ENCODE measurements at places on chromosomes 6 and 20.
A peak's percentile ranks its signal among the peaks of the same experiment; 100 is the strongest.

GRCh38 chr6:43616725-43617472 is 12.2 kb downstream of the GTPBP2 start:
- DNase-seq: no peak

- DNase-seq: no peak
Measured at GRCh38 chr6:170243791-170244291, 47.0 kb downstream of the DLL1 start.

DNA sequence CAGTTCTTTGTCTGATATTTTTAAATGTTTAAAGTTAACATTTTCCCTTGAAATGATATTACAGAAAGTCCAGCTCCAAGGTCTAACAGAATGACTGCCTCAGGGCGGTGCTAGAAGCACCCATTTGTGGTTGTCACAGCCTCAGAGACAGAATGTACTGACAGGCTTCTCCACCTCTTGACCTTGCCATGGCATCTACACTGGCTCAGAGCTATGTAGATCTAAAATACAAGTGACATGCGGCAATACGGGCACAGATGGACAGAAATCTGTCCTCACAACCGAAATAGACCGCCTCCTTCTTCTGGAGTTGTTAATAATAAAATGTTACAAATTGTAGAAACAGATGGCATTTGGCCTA is 167.2 kb upstream of the THEMIS start:
- no peak for DNase-seq

DNA sequence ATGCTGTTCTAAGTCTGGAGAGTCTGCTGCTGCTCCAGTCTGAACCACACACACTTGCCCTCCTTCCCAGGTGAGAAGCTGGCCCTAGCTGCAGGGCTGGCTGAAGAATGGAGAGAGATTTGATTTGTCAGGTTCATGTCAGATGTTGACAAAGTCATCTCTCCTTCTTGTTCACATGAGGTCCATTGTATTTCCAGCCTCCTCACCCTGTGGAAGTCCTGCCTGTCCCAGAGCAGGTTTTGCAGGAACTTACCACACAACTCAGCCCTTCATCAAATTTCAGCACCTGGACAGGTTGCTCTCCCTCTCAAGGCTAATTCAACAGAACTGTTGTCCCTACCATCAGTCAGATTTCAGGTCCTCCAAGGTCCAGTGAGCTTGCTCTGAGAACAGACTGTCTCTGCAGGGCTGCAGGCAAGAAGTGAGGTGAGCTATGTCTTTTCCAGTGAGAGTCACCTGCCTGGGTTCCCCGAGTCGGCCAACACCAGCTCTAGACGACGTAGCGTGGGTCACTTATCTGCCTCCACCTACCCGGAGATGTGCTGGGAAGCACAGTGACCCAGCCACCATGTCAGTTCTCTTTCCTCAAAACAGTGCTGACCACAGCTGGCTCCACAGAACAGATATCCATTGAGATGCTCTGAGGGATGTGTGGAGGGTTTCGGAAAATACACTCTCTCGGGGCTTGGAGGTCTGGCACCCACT is 58.0 kb upstream of the CD93 start:
- DNase-seq: no peak

DNA sequence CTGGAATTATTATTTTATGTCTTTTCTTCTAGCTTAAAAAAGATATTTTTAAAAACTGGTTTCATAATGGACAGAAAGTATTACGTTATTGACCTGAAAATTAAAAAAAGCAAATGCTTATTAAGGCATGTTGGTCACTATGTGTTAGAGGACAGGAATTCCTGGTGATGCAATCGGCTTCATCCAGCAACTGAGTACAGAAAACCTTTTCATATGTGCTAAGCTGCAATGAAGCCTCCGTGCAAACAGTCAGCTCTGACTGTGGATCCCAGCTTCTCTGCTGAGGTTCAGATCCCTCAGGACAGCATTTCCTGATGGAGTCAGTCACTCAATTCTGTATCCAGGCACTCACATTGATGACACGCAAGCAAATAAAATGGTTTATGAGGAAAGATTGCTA is 22.7 kb upstream of the BMP2 start:
- DNase-seq: no peak

DNA sequence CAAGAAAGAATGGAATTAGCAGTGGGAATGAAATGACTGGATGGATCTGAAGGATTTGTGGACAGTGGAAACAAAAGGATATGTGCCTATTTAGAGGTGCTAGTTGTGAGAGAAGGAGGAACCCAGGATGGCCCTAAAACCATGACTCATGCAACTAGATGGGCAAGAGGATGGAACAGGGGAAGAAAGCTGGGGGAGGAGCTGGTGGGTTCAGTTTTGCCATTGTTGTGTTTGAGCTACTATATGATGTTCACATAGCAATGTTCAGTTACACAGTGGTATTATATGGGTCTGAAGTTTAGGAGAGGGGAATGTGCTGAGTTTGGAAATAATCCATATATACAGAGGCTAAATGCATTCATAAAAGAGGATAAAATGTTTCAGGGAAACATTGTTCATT is 125.7 kb upstream of the SSTR4 start:
- no peak for DNase-seq

DNA sequence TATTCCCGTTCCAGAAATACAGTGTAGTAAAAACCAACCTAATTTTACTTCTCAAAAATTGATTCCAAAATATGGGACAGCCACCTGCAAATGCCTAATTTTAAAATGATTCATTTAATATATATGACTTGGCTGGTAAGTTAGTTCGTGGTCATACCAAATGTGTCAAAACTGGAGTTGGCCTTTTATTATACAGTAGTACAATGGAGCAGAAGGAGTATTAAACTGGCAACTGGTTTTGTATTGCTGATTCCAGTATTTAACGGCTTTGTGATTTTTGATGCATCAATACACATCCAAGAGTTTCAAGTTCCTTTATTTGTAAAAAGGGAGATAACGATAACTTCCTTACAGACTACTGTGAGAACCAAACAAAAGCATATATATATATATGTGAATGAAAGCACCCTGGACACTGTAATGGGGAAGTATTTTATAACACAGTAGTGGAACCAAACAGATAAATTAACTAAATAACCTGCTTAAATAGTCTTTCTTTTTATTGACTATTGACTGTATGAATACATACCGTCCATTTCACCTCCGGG is 24.8 kb downstream of the SAMHD1 start:
- DNase-seq: no peak

DNA sequence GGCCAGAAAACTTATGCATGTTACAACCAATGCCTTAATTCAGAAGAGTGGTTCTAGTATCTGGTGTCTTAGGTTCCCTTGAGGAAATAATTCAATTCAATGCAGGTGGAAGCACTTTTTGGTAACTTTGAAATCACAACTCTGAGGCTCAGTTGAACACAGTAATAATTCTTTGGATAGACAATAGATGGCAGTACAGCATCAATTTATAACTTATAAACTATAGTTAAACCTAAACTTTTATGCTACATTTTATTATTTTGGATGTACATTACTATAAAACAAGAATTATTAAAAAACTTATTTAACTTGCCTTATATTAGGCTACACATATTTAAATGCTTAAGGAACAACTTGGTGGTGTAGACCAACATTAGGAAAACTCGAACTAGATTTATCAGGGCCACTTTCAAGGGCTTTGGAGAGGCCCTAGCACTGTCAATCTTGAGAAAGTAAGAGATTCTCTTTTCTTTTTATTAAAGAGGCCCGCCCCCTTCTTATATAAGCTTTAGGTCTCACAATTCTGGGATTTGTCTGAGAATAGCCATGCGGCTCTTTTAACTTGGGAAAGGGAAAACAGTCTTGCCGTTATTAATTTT is 85.9 kb downstream of the CRYBG1 start:
- DNase-seq: peak; percentile 4

DNA sequence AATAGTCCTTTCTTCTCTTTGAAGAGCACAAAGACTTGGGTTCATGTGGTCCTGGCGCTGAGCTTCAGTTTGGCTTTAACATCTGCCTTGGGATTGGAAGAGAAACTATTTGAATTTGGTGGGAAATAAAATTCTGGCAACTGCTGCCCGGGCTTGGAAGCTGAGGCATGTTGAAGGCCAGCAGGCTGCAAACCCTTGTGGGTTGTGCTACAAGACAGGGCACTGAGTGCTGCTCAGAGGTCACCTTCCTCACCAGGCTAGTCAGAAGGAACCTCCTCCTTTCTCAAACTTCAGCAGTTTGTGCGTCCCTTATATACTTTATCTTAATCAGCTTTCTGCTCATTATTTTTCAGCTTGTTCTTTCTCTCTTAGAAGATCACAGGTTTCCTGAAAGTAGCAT is 238.4 kb upstream of the TBX18 start:
- DNase-seq: no peak

- no peak for DNase-seq
Measured at GRCh38 chr6:3624250-3625136, 127.0 kb downstream of the PXDC1 start.

DNA sequence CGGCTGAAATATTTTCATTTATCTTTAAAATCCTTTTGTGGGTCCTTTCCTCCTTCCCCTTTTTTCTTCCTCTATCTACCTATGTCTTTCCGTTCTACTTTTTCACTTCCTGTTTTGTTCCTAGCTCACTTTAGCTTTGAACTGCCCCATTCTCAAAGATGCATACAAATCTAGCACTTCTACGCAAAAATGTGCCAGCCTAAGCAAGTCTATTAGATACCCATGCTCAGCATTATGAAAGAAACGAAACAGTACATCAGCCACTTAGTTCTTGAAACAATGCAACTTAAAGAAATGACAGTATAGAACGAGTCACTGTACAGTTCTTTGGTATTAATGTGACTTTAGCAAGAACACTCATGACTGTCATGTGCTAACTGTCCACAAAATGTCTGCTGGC is 47.3 kb upstream of the MARCKS start:
- DNase-seq: no peak

DNA sequence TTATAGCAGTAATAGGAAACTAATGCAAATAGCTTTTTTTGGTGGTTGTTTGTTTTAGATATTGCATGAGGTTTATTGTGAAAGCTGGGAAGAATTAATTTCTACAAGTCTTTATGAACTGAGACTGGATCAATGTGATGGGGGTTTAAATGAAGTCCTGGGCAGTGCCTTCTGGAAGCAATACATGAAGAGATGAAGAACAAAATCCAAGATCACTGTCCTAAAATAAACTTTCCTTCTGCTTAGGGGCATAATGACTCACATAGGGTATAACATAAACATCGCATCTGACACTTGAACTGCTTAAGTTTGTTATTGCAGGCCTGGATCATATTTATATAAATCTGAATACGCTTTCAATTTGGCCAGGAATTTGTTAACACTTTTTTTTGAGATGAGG is 20.9 kb upstream of the SHLD1 start:
- no peak for DNase-seq

- no peak for DNase-seq
Measured at GRCh38 chr6:215335-216034, 76.8 kb upstream of the DUSP22 start.

DNA sequence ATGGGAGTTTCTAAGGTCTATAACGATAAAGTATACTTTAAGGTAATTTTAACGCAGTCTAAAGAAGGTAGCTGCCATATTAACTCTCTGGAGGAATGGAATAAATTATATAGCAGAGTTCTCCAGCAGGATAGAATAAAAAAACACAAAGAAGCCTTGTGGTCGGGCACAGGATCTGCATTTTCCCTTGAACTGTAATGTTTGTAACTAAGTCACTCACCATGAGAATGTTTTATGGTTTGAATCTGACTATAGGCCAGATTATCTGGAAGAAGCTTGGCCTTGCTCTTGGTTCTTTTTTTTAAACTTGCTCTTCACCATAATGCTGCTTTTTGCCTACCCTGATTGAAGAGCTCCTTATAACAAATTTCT is 238.8 kb upstream of the NOX3 start:
- no peak for DNase-seq

GRCh38 chr6:154594496-154595198 is 84.2 kb upstream of the CNKSR3 start:
- no peak for DNase-seq

DNA sequence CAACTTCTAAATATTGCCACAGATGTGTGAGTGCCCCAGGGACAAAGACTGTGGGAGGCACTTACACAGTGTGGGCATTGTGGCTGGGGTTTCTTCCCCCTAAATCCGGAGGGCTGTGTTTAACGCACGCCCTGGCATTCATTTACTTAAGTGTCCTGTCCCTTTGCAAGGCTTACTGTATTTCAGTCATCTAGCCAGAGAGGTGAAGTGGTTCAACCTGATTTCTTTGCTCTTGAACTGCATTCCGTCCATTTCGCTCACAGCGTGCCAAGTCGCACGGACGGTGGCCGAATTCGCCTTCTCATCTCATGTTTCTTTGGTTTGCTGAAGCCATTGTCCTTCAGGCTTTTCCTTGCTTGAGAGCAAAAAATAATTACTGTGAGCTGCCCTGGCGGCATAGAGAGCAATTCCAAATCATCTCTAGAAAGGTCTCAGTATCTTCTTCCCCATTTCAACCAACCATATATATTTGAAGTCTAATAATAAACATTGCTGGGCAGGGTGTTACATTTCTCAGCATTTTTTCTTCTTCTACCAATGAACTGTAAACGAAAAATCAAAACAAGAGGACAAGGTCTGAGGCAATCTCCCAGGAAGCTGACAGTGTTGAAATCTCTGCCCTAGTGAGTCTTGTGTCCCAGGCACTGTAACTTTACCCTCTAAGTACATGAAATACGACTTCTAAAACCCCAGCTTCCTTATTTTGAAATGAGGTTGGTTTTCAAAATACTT is 16.9 kb downstream of the SYTL3 start:
- DNase-seq: no peak

- no peak for DNase-seq
Measured at GRCh38 chr20:23068283-23068682, 17.8 kb downstream of the CD93 start.

GRCh38 chr6:21138336-21139069 is 455.0 kb upstream of the SOX4 start:
- DNase-seq: no peak

DNA sequence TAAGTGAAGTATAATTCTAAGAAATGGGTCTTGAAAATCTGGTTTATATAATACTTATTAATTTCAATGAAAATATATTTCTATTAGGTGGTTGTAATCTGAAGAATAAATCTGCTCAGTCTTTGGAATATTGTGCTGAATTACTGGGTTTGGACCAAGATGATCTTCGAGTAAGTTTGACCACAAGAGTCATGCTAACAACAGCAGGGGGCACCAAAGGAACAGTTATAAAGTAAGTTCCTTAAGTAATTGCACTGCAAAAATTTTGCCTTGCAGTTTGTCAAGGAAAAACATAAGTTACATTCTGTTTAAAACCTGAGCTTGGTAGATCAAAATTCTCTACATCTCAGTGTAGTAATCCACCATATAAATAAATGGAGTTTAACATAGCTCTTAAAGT is 106.0 kb downstream of the MYO6 start:
- peak; percentile 48 for DNase-seq

- DNase-seq: no peak
Measured at GRCh38 chr6:6592826-6593475, 4.4 kb downstream of the LY86 start.

GRCh38 chr6:11785415-11785773 is 6.8 kb upstream of the ADTRP start:
- no peak for DNase-seq

- peak; percentile 43 for DNase-seq
Measured at GRCh38 chr6:112683926-112684325, 336.8 kb downstream of the RFPL4B start.

DNA sequence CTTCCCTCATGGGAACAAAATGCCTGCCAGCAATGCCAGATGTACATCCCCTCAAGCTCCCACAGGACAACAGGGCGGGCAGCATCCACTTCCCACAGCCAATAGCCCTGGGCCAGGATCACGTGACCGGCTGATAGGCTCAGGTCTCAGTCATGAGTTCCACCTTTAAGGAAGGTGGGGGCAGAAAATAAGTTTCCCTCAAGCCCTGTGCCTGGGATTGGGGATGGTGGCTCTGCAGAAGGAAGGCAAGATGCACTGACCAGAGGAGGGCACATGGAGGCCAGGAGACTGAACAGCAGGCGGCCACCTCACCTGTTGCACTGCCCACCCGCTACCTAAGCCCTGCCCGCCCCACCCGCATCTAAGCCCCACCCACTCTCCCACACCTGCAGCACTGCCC is 149.1 kb downstream of the BMP7 start:
- DNase-seq: no peak
